ENCODE measurements at places on chromosomes 13 and 19. TPM values are rescaled to one million over a fixed set of nuclear protein-coding genes. Genes with fewer than 3 reads are reported as not detected.

The FGF22 gene
- total RNA-seq, result 0.72 TPM

- DNase-seq, result no peak
Measured at GRCh38 chr13:42977219-42977659, 14.8 kb downstream of the EPSTI1 start.

GRCh38 chr13:43300865-43301264 lies 277.5 kb downstream of the DNAJC15 start:
- DNase-seq, result no peak

GRCh38 chr13:82356667-82357410 lies 1525.4 kb downstream of the SLITRK1 start:
- DNase-seq, result no peak

DNA sequence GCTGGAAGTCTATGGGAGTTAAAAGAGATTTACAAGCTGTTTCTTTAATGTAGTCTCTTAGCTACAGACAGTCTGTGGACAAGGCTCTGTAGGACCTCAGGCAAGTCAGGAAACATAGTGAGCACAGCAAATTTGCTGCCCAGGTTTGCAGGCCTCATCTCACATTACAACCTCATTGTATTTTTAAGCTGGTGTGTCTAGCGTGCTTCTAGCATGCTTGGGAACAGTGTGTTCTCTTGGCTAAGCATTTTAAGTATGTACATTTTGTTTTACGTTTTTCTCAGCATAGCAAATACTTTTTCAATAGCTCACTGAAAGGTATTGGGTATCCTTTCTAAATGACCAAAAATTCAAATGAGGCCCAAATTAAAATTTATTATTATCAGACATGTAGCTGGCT lies 113.2 kb downstream of the STARD13 start:
- no peak for DNase-seq

DNA sequence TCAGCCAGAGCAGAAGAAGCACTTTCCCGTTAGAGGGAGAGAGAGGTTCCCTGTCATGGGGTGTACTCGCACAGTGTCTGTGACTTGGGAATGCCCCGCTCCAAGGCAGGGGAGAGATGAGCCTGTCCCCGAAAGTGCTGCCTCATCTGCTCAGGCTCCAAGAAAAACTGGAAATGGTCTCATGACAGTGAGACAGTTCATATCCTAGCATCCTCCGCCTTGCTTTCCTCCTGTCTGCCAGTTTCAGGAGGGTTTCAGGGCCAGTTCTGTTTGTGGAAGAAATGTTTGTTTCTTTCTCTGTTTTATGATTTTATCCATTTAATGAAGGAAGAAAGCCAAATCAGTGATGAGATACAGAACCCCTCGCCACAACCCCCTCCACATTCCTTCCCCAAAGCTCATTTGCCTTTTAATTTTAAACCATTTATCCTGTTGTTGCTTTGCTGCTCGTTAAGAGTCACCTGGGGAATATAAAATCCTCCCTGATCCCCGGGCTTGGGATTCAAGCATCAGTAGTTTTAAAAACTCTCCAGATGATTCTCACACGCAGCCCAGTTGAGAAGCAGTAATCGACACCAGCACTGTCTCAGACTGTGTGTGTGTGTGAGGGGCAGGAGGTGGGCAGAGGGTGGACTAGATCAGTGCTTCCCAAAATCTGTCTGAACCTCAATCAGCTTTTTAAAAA lies 144.6 kb upstream of the UBL3 start:
- DNase-seq, result no peak

GRCh38 chr13:105105471-105105870 lies 1430.0 kb downstream of the EFNB2 start:
- DNase-seq, result no peak

GRCh38 chr13:67330149-67330548 lies 100.0 kb upstream of the PCDH9 start:
- no peak for DNase-seq

DNA sequence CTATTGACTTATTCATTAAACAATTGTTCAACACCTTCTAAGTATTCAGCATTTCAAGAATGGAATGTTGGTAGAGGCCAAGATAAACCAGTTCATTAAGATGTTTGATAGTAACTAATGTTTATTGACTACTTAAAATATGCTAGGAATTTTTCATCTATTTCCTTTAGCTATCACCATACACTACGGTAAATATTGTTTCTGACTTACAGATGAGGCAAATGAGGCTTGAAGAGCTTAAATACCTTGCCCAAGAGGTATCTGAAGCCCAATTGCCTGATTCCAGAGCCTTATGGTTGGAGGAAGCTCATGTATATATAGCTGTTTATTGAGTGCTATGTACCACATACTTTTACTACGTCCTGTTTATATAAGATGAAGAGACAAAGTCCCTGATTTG lies 286.2 kb downstream of the NDFIP2 start:
- no peak for DNase-seq

Measured in H9 (cell line).